ENCODE measurements at places on chromosomes 12 and 14. TPM values are rescaled to one million over a fixed set of nuclear protein-coding genes. Genes with fewer than 3 reads are reported as not detected.

- no peak for DNase-seq
These were observed 422.7 kb upstream of the SYT1 start for GRCh38 chr12:78441737-78442453.

- no peak for DNase-seq
These were observed 479 bp downstream of the KDM5A start for GRCh38 chr12:388541-389141.

The STAC3 gene
- 2.3 TPM for total RNA-seq

The CRIP1 gene
- 10.5 TPM for total RNA-seq
